Breast epithelium (tissue), 4 donors: ENCODE measurements at places on chromosomes 1 and 21. TPM values are rescaled to one million over a fixed set of nuclear protein-coding genes. Genes with fewer than 3 reads are reported as not detected.

CACNA1S gene
- not detected for total RNA-seq

DMBX1 gene
- not detected for total RNA-seq

PCSK9 gene
- total RNA-seq = not detected

GJA4 gene
- 39.3 TPM for total RNA-seq

CD247 gene
- total RNA-seq = 0.80 TPM

CD34 gene
- 15.7 TPM for total RNA-seq

S100A7 gene
- total RNA-seq = not detected

DNAJC28 gene
- total RNA-seq = 2.0 TPM

SPRR5 gene
- not detected for total RNA-seq

VPS45 gene
- total RNA-seq = 37.1 TPM

OR2T29 gene
- not detected for total RNA-seq

RNF115 gene
- 26.1 TPM for total RNA-seq

CLEC20A gene
- total RNA-seq = not detected

GLIS1 gene
- 0.16 TPM for total RNA-seq

NDUFV3 gene
- total RNA-seq = 51.1 TPM

AIRE gene
- not detected for total RNA-seq

HES4 gene
- total RNA-seq = 34.2 TPM

MCOLN3 gene
- total RNA-seq = 3.2 TPM

ACOT7 gene
- 12.8 TPM for total RNA-seq

ASCL5 gene
- not detected for total RNA-seq

CLCNKB gene
- total RNA-seq = 0.33 TPM

CNR2 gene
- total RNA-seq = not detected

SH2D5 gene
- total RNA-seq = not detected

PLXNA2 gene
- 18.2 TPM for total RNA-seq

CGN gene
- 28.1 TPM for total RNA-seq

FYB2 gene
- 11.3 TPM for total RNA-seq

CA6 gene
- total RNA-seq = not detected

CD2 gene
- 1.4 TPM for total RNA-seq

PRAMEF5 gene
- not detected for total RNA-seq

OR2M7 gene
- total RNA-seq = not detected

MROH7 gene
- 0.66 TPM for total RNA-seq

RORC gene
- 7.8 TPM for total RNA-seq

TDRKH gene
- 5.6 TPM for total RNA-seq

AMY1B gene
- total RNA-seq = not detected

FCN3 gene
- total RNA-seq = 10.5 TPM

RASAL2 gene
- total RNA-seq = 41.0 TPM

MATN1 gene
- not detected for total RNA-seq

LCE3E gene
- total RNA-seq = not detected

FAM3B gene
- 1.6 TPM for total RNA-seq

RNU1-1 gene
- total RNA-seq = under 0.01 TPM

GRIK1 gene
- total RNA-seq = 1.3 TPM

SARS1 gene
- 172 TPM for total RNA-seq

HNRNPR gene
- total RNA-seq = 56.6 TPM

OR2L3 gene
- not detected for total RNA-seq

GNPAT gene
- 35.8 TPM for total RNA-seq

OR6P1 gene
- total RNA-seq = not detected

CD1C gene
- total RNA-seq = 0.66 TPM

KCNK1 gene
- total RNA-seq = 9.1 TPM
